NCI-H1417 treated with DMSO at 0.1 percent for 48 hours (cell line): ENCODE measurements at places on chromosomes 6 and 20.

GRCh38 chr6:32903952-32904351, 36.9 kb downstream of the HLA-DMB start:
- DNase-seq = no peak

DNA sequence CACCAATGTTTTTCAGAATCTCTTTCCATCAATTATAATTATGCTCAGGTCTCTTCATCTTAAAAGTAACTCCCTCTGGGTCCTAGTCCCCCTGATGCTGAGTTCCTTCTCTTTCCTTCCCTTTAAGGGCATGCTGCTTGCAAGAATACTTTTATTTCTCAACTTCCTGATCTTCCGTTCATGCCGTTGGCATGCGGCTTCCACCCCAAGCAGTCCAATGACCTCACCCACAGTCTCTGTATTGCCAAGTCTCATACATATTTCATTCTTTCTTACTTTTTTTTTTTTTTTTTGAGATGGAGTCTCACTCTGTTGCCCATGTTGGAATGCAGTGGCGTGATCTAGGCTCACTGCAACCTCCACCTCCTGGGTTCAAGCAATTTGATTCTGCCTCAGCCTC, 83.5 kb downstream of the NDUFAF5 start:
- DNase-seq = no peak

- no peak for DNase-seq
These were observed 275.6 kb downstream of the TENT5A start for GRCh38 chr6:81476881-81477280.

DNA sequence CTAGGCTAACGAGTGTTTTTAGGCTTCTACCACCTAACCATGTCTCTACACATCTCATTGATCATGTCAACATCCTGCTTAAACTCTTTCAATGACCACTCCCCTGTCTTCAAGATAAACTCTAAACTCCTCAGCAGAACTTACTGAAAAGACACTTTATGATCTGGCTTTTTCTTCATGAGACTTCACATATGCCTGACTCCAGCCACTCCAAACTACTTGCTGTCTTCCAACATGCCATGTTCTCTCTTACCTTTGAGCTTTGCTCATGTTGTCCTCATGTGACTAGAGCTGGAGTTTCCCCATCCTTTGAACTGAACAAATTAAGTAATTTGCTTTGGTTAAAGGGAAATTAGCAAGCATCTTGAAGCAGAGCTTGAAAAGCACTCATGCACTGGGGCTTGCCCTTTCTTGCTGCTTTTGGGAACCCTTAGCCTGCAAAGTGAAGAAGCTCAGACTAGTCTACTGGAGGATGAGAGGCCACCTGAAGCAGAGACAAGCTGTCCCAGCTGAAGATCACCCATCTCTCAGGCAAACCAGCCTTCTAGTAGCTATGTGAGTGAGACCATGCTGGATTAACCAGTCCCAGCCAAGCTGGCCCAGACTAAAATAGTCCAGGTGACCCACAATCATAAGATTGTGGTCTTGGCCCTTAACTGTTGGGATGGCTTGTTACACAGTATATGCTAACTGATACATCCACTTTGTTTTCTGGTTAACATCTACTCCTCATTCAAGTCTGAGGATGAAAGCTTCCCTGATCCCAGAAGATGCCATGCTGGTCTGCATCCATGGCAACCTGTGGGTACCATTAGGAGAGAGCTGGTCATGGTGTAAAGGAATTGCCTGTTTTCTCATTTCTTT, 235.8 kb downstream of the GMPR start:
- no peak for DNase-seq

DNA sequence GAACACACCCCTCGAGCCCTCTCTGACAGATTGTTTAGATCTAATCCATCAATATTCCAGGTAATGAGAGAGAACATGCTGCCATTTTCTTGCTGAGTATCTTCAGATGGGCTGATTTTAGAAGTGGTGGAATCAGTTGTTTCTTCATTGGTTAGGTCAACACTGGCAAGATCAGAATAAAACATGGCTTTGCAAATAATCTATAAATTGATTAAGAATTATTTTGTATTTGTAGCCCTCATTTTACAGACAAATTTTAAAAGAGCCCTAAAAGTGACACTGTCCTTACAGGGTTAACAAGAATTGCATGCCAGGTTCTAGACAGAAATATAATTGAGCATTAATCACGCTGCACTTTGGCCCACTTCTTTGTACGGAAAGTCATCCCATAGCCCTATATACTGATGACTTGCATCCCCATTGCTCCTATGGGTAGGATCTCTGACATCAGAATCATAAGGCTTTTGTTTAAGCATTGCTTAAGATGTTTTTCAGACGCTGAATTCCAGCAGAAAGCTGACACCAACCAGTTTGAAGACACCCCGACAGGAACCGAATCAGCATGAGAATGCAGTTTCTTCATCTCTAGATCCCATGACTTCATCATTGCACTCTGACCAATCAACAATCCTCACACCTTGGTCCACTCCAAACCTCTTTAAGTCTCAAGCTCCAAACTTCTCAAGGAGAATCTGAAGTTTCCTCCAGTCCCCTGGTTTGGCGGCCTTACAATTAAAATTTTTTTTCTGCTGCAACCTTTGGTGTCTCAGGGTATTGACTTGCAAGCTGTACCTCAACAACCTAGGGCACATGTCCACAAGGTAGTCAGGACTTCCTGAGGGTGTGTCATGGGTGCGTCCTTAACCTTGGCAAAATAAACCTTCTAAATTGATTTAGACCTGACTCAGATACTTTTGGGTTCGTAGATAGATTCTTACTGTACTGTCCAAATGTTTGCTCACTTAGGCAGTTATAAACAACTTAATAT, 7.8 kb downstream of the TDP2 start:
- no peak for DNase-seq

DNA sequence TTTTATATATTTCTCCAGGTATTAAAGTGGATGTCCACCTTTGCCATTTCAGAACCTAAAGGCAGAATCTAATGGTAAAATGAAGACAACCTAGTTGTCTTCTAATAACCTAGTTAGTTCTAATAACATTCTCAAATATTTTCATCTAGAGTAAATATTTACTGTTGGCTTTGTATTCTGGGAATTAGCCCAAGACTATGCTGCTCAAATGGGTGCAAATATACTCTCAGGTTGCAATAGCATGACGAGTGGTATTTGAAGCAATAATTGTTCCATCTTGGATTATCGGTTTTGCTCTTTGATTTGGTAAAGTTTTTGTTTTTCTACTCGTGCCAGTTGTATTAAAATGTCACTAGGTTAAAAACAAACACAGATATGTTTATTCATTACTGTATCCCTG, 21.0 kb upstream of the RSPH4A start:
- DNase-seq = no peak

DNA sequence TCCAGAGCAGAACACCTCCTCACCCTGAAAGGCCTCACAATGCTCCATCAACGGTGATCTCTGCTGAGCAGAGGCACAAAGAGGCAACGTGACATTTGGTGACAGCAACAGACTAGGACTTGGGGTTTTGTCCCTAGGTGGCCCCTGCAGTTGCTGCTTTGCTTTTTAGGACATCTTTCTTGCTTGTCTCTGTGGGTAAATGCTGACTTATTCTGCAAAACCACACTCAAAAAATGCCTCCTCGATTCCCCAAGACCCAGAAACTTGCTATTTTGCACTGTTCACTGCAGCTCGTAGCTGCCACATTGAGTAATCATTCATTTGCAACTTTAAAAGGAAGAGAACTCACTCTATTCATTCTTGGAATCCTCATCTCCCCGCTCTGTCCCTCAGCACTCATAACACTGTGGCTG, 209.9 kb downstream of the LY86 start:
- DNase-seq = no peak

GRCh38 chr6:138514860-138515540, 15.7 kb upstream of the NHSL1 start:
- DNase-seq = no peak

GRCh38 chr6:140036196-140036595, 661.7 kb upstream of the CITED2 start:
- DNase-seq = no peak

- no peak for DNase-seq
These were observed 46.3 kb downstream of the HIVEP1 start for GRCh38 chr6:12058172-12058961.

DNA sequence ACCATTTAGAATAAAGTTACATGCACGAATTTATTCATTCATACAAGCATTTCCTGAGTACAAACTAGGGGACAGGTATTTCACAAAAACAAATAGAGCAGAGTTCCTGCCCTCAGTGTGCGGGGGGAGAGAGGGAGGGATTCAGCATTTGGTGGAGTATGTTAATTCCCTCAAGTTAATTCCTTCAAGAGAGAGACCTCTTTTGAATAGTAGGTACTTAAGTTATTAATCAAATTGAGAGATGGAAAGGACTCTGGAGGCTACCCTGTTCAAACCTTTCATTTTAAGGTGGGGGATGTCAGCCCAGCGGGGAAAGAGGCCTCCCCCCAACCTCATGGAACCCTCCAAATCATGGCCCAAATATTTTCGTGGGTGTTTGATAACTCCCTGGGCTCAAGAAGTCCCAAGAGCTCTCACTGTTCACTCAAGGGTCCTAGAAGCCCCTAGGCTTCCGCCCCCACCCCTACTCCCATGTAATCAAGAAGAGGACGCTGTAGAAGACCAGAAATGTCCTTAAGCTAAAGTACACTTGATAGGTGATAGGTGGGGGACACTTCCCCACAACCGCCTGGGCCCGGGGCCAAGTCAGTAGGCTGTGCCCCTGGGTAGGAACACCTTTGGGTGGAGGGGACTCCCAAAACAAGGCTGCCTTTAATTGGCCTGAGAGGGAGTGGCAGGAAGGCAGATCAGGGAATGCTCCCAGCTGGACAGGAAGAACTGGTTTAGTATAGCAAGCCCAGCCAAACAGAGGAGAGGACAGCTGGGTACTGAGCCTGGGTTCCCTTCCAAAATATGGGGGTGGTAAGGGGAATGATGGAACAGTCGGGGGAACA, 2.9 kb downstream of the SDC4 start:
- DNase-seq = no peak

DNA sequence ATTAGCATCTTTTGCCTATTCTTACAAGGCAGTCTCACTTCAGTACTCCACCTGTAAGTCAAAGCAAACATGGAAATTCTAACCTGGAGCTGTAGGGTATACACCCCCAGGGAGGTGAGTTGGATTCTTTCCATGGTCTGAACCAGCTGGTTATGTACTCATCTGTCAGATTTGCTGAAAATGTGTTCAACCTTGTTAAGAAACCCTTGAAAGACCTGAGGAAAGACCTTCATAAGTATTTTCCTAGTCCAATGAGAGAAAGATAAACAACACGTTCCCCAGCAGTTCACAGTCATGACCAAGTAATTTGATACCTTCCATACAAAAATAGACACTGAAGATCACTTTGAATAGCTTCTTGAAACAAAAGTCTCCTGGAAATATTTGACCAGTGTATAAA, 42.5 kb downstream of the ID4 start:
- no peak for DNase-seq

DNA sequence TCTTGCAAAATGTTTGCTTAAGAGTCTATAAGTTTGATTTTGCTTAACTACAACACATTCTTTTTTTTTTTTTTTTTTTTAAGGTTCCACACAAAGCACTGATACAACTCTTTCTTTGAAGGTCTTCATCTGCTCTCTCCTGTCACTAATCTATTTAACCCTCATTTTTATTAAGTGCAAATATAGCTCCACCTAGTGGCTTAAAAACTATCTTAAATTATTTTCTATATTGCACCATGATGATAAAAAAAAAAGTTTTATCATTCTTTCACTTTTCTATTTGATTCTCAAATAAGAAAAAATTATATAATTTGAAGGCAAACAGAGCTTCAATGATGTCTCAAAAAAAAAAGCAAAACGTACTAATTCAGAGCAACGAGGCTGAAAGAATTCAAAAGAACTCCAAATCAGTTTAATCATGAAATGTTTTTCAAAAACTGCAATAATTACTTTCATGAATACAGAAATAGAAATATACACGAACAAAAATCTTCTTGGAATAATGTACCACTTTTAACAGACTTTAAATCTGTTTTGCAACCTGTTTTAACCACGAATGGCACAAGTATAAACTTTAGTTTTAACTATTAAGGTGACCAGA, 12.8 kb downstream of the ESF1 start:
- DNase-seq = peak; percentile 48

GRCh38 chr6:33249732-33250630, 21.7 kb downstream of the VPS52 start:
- DNase-seq = no peak

- peak; percentile 24 for DNase-seq
These were observed 81.0 kb downstream of the GPX5 start for GRCh38 chr6:28606424-28607391.

GRCh38 chr6:103177791-103178190, 1681.9 kb downstream of the HACE1 start:
- DNase-seq = no peak

DNA sequence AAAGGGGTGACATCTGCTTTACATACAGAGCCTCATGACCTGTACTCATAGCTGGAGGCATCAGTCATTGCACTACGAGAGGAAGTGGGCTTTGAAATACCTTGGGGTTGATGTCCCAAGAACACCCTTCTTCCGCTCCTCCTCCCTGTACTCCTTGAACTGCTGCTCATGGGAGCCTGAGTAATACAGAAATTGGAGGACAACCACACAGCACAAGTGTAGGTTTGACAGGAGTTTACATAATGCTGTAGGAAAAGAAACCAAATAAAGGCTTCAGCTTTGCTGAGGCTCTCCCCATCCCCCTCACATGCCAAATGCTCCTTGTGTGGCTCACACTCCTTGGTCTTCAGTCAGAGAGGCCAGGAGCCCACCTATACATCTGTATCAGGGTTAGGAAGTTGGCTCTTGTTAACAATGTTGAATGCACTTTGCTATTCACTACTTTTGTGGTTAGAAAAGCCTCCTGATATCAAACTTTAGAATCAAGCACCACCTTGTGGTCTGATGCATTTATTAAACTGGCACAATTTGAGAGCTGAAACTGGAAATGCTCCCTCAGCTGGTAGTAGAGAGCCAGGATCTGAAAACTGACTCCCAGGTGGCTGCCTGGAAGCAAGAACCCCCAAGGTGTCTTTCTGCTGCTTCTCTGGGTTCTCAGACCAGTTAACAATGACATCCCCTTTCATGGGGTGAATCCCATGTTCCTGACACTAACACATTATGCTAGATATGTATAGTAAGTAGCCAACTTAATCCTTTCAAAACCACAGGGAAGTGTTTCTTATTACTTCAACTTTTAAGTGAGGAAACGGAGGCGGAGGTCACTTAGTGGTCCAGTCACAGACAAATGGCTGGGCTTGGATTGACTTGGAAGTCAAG, 56.2 kb upstream of the EDN1 start:
- DNase-seq = no peak

- DNase-seq = no peak
These were observed 19.3 kb upstream of the SEC63 start for GRCh38 chr6:107977283-107977682.

- no peak for DNase-seq
These were observed 8.8 kb upstream of the BTN3A3 start for GRCh38 chr6:26431258-26432172.

GRCh38 chr6:105886814-105887544, 199.2 kb upstream of the PRDM1 start:
- no peak for DNase-seq

DNA sequence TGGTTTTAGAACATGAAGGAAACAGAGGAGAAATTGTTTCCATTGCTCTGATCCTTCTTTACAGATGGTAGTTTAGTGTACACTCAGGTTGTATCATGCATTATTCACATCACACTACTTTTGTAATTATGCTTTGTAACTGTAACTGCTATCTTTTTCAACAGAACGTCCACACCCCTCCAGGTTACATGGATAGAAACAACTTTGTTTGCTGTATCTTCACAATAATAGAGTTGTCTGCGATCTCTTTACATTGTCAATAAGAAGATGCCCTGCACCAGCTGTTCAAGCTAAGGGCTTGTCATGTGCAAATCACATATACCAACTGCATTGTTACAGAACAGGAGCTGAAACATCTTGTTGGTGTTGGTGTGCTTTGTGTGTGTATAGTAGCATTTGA, 67.9 kb upstream of the MAP7 start:
- no peak for DNase-seq

GRCh38 chr6:162373192-162373591, 354.4 kb downstream of the PRKN start:
- DNase-seq = no peak
